ENCODE measurements at places on chromosomes 7 and 10.

DNA sequence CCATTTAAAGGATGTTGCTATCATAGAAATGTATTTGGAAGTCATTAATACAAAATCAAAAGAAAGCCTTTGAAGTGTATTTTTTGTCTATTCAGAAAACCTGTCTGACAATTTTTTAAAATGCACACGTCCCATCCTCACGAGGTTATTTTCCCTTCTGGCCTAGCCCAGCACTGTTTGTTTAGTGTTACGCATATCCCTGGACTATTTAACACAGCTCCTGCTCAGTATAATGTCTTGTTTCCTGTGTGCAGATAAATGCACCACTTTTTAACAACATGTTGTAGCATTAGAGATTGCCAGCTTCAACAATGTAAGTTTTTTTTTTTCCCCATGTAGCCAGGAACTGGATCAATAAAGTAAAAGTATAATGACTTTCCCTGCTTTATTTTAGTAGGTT, 102.6 kb upstream of the SFMBT2 start:
- DNase-seq: no peak

- peak; percentile 3 for DNase-seq
Observed at GRCh38 chr10:100006243-100006886, 3.4 kb downstream of the DNMBP start.

GRCh38 chr10:11145495-11145855, 127.8 kb downstream of the CELF2 start:
- no peak for DNase-seq

DNA sequence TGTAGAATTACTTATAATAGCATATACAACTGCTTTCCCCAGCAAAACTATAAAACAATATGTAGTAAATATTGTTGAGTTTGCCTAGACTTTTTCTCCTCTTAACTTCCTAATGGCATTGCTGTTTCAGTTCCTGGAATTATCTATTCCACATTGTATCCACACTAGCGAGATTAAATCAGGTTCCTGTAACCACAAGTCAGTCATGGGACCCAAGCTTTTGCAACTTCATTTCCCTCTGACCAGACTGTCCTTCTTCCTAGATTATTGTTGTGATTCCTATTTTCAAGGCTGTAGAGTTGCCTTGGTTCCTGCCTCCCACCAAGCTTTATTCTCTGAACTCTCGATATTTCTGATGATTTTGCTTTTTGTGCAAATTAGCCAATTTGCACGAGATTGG, 173.3 kb upstream of the ZNF804B start:
- no peak for DNase-seq

- no peak for DNase-seq
Observed at GRCh38 chr10:48924988-48925387, 14.7 kb downstream of the LRRC18 start.

DNA sequence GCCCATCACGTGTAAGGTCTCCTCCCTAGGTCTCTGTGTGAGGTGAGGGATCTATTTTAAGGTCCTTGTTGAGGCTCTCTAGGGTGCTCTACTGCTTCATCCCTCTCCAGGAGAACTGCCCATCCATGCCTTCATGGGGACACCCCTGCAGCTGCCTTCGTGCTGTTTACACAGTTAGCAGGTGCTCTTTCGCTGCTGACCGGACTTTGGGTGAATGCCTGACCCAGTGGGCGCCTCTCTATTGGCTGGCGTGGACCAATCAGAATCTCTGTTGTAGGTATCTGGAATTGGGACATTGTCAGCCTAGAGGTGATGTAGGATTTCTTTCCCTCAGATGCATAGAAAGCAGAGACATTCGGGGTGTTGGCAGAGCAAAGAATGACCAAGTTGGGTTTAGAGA, 38.7 kb upstream of the HMX3 start:
- DNase-seq: no peak

DNA sequence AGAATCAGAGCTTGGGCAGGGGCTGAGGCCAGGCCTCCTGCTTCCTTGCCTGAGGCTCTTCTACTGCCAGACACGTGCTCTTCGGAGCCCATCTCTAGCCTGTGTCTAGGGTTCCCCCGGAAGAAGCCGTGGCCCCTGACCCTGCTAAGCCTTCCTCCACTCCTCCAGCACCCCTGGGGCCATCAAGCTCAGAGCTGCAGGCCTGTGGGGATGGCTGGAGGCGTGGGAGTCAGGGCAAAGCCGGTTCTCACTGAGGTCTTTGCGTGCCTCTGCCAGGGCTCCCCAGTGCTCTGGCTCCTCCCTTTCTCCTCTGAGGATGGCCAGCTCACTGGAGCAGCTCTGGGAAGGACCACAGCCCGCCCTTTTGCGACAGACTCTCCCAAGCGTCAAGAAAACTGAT, 34.4 kb downstream of the GHRHR start:
- no peak for DNase-seq

- DNase-seq: no peak
Observed at GRCh38 chr10:38118072-38118807, 24.1 kb downstream of the ZNF37A start.

DNA sequence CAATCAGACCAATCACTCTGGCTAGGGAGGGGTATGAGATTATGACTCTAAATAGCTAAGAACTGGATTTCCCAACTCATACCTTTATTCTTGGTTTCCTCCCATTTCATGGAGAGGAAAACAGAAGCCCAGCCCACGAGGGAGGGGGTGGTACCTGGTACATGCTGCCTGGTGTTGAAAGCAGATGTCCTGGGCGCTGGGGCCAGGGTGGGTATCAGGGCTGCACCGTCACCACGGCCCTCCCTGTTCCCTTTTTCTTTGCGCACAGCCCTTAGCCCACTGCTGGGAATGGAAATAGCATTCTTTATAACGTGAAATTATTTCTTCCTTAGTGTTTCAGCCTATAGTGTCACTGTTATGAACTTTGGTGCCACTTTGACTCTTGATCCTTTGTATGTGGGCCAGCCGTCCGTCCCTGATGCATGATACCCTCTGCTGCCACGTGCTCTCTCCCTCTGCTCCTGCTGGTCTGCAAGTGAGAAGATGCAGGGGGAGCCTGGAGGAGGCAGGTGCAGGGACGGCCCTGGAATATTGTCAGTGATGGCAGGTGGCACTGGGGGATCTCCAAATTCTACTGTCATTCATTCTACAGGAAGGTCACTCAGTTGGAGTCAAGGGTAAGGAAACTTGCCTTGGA, 158.5 kb downstream of the CDH23 start:
- no peak for DNase-seq

DNA sequence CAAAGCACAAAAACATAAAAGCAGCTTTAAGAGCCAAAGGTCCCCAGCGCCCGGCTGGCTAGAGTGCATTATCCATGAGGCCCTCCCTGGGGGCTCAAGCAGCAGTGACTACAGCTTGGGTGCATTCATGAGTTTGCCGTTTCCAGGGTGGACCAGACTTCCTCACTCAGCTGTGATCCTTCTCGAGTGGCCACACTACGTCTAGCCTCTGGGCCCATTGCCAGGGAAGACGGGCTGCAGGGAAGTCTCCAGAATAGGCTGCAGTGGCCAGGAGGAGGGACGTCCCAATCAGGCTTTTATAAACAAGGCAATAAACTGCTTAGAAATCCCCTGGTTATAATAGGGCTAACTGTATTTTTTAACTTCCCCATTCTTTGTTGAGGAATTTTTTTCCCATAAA, 89.4 kb upstream of the C1QL3 start:
- no peak for DNase-seq

- DNase-seq: no peak
Observed at GRCh38 chr7:139457153-139457946, 26.1 kb downstream of the KLRG2 start.

DNA sequence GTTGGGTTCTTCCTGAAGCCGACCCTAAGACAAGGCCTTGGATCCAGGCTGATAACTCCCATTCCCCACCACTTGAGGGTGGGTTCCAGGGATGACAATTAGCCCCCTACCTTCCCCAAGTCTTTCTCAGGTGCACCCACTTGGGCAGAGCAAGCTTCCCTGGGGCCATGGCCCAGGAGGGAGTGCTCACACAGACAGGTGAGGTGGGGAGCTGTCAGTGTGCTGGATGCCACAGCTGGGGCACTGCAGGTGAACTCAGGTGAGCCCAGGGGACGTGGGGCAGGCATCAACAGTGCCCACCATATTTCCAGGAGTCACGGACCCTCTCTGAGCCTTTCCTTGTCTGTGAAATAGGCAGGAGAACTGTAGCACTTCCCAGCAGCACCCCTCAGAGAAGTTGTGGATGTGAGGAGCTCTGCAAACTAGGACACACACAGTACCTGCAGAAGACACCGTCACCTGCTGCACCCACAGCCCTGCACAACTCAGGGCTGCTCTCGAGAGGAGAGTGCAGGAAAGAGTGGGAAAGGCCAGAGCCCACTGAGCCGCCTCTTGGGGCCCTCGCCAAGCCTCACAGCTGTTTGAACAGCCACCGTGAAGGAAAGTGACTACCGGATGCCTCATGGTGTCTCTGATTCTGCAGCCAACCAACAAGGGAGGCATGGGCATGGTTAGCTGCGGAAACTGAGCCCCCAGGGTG, 17.9 kb downstream of the SH3PXD2A start:
- DNase-seq: no peak

DNA sequence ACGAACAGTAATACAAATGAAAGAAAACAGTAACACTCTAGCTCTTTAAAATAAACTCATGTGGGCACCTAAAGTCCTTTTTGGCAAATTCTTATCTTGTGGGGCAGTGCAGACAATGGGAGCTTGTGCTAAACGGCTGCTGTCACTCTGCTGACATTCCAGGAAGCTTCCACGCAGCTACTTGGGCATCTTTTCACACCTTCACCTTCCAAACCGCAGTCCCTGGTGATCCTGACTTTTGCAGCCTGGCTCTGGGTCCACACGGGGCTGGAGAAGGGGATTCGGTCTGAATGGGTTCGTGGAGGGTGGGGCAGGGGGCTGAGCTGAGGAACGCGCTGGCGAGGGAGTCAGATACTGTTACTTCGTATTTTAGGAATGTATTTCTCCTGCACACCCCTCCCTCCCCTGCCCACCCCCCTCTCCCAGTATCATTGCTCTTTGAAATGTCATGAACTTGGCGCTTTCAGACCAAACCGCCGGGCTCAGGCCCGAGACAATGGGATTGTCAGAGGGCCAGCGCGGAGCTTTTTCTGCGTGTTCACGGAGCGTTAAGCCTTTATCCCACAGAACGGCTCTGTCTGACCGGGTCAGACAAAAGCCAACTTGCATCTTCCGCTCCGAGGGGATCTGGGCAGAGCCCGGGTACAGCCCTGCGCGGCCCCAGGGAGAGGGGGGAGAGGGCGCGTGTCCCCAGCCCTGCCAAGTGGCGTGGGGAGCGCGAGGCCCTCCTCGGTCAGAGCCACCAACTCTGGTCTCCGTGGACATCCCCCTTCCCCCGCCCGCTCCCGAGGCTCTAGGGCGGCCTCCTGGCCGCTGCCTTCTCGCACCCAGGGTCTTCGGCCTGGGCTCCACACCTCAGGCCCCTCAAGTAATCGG, 76.7 kb upstream of the EN2 start:
- no peak for DNase-seq

GRCh38 chr7:158449942-158450341, 137.7 kb downstream of the PTPRN2 start:
- no peak for DNase-seq

DNA sequence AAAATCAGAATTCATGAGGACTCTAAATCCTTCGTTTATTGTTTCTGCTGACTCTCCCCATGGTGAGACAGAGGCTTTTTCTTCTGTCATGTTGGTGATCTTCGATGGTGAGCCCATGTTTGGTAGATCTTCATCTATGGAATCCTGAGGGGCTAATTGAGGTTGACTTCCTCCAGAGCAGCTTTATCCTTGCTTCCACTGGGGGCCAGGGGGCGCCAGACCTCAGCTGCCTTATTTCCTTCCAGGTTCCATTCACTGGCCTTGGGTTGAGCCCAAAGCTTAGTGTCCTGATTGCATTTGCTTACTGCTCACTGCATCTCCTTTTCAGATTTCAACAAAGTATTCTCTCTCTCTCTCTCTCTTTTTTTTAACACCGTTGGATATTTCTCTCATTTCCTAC, 80.7 kb downstream of the GCC1 start:
- DNase-seq: peak; percentile 9
